GM19239 (cell line): ENCODE measurements at places on chromosomes 2 and 18.
A peak's percentile ranks its signal among the peaks of the same experiment; 100 is the strongest.

GRCh38 chr18:12726774-12727550, 24.1 kb downstream of the PSMG2 start:
- peak; percentile 45 for DNase-seq

GRCh38 chr2:101168706-101169105, 17.5 kb upstream of the TBC1D8 start:
- no peak for DNase-seq

DNA sequence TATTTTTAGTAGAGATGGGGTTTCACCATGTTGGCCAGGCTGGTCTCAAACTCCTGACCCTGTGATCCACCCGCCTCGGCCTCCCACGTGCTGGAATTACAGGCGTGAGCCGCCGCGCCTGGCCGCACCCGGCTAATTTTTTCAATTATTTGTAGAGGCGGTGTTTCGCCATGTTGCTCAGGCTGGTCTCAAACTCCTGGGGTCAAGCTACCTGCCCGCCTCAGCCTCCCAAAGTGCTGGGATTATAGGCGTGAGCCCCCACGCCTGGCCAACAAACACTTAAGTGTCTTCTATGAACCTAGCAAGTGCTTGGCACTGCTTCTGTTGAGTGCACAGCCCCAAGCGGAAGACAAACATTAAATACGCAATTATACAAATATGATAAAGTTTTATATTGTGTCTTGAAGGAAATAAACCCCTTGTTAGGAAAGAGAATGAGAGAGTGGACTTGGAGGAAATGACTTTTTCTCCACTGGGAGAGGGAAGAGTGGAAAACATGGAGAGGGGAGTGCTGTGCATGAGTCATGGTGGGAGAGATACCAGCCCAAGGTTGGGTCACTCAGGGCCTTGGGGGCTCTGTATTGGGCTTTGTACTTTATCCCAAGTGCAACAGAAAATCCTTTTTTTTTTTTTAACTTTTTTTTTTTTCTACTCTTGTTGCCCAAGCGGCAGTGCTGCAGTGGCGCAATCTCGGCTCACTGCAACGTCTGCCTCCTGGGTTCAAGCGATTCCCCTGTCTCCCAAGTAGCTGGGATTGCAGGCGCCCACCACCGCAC, 41.4 kb upstream of the ACTR2 start:
- no peak for DNase-seq

DNA sequence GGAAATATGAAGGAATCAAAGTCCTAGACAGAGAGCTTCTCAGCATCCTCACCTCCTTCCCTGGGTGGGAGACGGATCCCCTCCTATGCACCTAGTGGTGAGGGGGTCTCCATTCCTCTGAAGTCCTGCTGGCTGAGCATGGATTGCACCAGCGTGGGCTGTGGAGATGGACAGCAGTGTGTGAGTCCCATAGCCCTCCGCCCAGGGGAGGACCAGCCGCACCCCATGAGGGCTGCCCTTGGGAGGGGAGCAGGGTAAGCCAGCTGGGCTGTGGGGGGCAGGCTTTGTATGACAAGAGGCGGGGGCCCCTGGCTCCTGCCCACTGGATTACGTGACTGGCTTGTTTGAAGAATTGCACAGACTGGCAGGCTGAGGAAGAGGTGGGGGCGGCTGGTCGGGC, 768.2 kb downstream of the GALR1 start:
- no peak for DNase-seq

GRCh38 chr2:33013684-33014110, 66.9 kb downstream of the LTBP1 start:
- DNase-seq = no peak

- DNase-seq = no peak
Measured at GRCh38 chr2:163475815-163476214, 260.0 kb downstream of the FIGN start.

DNA sequence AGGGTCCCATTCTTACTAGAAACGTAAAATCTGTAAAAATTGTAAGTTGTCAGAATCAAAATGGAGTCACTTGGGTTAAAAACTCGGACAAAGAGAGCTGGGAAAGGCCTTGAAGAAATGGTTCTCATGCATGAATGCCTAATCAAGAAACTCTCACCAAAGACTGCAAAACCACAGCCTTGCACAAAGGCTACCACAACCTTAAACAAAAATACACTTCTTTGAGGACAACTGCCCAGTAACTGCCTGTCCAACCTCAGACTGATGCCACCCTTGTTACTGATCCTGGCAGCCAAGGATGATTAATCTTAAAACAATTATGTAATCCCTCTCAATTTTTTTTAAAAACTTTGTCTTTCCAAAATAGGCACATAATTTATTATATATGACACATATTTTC, 299.3 kb downstream of the CCDC85A start:
- no peak for DNase-seq

DNA sequence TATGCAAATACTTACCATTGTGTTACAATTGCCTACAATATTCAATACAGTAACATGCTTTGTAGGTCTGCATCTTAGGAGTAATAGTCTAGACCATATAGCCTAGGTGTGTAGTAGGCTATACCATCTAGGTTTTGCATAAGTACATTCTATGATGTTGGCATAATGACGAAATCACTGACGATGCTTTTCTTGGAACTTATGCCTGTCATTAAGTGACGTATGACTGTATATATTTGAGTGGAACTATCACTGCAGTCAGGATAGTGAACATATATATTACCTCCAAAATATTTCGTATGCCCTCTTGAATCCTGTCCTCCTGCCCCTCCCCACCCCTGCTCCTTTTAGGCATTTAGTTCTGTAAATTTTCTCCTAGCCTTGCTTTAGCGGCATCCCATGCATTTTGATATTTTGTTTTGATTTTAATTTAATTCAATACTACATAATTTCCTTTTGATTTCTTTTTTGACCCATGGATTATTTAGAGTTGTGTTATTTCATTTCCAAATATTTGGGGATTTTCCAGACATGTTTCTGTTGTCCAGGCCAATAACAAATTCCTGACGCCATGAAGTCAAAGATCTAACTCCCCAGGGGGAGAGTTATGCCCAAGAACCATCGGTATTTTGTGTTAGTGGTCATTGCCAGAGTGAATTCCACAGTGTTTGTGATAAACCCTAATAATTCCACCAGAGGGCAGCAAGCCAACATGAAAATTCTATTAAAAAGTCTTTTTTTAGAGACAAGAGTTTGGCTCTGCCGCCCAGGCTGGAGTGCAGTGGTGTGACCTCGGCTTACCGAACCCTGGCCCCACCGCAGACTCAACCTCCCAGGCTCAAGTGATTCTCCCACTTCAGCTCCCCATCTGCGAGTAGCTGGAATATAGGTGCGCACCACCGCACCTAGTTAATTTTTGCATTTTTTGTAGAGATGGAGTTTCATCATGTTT, 24.2 kb upstream of the CASP8 start:
- no peak for DNase-seq

- DNase-seq = no peak
Measured at GRCh38 chr2:143996974-143997373, 522.9 kb downstream of the ZEB2 start.

DNA sequence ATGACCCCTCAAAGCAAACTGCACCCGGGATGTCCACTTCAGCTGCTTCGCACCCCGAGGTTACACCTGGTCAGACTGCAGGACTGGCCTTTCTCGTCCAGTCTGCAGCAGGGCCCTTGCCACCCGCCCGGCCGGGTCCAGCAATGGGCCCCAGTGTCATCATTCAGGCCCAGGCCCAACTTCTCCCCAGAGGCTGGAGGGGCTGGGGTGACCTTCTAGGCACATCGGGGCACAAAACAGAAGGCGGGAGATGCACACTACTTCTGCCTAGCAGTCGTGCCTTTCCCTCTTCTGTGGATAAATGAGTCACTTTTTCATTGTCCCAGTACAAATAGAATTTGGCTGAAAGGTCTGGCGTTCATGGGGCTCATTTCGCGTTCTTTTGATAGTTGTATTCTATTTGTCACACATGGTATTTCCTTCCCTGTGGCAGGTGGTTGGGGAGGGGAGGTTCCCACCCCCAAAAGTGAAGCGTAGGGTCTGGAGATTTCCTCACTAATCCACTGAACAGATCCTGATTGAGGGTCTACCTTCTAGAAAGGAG, 56.9 kb upstream of the ID2 start:
- no peak for DNase-seq

DNA sequence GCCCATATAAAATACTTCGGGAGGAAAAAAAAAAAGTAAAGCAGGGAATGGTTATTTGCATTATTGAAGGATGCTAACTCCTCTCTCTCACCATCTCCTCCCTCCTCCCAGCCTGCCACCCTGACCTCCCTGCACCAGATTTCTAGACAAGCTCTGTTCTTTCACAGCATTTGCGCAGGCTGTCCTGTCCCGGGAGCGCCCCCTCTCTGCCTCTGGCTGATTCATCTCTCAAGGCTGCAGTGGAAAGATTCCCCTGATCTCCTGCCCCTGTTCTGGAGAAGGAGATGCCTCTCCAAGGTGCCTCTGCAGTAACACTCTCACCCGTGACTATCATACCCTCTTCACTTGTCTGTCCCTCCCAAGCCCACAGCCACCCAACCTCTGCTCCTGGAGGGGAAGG, 38.5 kb downstream of the COL4A4 start:
- no peak for DNase-seq

GRCh38 chr18:9849407-9850283, 36.1 kb upstream of the TXNDC2 start:
- no peak for DNase-seq

GRCh38 chr2:180319586-180320405, 312.7 kb upstream of the CWC22 start:
- DNase-seq = no peak

DNA sequence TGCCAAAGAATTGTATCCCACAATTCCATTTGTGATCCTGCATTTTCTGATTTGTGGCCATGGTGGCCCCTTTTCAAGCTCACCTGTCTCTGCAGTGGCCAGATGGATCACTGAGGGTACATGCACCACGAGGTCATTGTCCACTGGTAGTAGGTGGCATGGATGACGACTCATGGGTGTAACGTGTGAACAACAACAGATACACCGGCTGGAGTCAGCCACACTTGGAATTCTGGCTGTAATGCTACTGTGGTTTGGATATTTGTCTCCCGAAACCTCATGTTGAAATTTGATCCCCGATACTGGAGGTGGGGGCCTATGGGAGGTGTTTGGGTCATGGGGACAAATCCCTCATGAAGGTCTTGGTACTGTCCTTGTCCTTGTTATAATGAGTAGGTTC, 102.2 kb upstream of the TAF1B start:
- no peak for DNase-seq

DNA sequence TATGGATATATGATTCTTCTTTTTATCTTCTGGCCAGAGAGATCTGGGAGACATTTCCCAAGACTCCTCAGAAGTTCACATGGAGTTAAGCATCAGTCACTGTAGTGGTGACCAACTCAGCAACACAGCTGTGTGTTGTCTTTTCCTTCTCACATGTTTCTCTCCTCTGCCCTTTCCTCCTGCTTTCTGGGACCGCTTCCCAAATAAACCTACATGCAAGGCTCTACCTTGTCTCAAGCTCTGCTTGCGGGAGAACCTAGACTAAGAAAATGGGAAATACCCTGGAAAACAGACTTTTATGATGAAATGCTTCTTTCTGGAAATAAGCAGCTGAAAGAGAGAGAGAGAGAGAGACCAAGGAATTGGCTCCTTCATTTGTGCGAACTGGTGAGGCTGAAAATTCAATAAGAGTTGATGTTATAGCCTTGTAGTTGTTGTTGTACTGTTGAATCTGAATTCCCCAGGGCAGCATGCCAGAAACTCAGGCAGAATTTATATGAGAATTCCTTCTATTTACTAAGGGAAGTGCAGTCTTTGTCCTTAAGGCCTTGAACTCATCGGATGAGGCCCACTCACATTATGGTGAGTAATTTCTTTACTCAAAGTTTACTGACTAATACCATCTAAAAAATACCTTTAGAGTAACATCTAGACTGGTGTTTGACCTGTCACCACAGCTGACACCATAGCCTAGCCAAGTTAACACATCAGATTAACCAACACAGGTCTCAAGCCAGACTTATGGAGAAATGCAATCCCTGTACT, 22.7 kb upstream of the DSC1 start:
- DNase-seq = no peak

- DNase-seq = no peak
Measured at GRCh38 chr2:131047920-131048560, 45.2 kb downstream of the FAM168B start.

GRCh38 chr2:241461693-241462677, 46.4 kb downstream of the STK25 start:
- no peak for DNase-seq

DNA sequence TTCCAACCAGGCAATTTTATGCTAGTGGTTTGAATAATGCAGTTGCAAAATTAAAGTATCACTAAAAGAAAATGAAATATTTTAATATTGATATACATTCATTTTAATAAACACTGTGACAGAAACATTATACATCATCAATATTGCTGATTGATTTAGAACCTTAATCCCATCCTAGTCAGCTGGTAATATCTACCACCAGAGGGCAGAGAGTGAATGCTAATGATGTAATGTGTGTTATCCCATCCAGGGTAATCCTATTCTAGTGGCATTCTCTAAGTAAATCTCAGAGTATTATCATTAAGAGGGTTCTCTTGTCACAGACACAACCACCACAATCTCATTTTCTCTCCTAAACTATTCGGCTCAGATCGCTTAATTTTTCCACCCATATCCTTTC, 477.4 kb downstream of the CPS1 start:
- DNase-seq = no peak
